Ureter (tissue), 1 donor: ENCODE measurements at places on chromosomes 4 and X.

DNA sequence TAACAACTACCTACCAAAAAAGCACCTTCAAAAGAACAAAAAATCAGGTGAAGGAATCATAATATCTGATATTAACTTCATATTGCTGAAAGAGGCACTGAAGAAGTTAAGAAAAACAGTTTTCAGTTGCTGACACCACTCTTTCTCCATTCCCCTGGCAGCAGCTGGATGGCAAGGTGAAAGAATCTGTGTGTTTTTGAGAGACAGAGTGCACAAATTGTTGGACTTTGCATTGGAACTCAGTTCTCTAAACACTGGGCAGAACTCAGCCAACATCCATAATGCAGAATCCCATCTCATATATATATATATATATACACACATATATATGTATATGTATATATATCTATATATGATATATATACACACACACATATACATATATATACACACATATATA, 408.3 kb upstream of the MAGEC2 start:
- DNase-seq, result no peak

- DNase-seq, result no peak
These were observed 390.7 kb downstream of the MAPK10 start for GRCh38 chr4:85968945-85969819.

DNA sequence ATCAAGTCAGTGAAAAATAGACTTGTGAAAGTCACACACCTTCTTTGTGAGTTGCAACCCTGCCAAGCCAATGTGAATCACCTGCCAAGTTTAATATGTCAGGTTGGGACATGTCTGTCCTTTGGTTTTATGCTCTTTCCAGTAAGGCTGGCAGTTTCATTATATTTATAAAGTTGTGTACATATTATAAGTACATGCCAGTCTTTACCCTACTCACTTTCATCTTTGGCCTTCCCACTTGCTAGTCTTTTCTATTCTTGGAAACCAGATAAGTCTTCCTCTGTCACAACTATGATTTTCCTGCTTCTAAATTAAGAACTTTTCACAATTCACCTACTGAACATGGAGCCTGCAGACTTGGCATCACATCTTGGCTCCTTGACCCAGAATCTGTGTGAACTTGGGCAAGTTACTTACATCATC, 680.7 kb upstream of the BOD1L1 start:
- DNase-seq, result peak; percentile 48

- no peak for DNase-seq
These were observed 174.5 kb upstream of the MAOA start for GRCh38 chrX:43481576-43481975.

DNA sequence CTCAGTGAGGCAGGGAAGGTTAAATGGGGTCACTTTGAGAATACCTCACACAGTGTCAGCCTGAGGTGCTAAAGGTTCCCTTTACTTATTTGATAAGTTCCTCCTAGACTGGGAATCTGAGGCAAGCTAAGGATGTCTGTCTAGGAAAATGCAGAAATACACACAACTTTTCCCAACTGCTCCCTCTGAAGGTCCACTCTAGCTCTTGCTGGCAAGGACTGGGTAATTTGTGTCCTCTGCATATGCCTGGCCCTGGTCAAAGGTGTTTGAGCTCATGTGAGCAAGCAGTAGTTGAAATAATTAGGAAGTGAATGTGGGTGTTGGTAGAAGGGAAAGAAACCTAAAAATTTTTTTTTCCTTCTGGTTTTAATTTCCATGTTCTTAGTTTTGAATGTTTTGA, 21.3 kb downstream of the TXLNG start:
- no peak for DNase-seq

DNA sequence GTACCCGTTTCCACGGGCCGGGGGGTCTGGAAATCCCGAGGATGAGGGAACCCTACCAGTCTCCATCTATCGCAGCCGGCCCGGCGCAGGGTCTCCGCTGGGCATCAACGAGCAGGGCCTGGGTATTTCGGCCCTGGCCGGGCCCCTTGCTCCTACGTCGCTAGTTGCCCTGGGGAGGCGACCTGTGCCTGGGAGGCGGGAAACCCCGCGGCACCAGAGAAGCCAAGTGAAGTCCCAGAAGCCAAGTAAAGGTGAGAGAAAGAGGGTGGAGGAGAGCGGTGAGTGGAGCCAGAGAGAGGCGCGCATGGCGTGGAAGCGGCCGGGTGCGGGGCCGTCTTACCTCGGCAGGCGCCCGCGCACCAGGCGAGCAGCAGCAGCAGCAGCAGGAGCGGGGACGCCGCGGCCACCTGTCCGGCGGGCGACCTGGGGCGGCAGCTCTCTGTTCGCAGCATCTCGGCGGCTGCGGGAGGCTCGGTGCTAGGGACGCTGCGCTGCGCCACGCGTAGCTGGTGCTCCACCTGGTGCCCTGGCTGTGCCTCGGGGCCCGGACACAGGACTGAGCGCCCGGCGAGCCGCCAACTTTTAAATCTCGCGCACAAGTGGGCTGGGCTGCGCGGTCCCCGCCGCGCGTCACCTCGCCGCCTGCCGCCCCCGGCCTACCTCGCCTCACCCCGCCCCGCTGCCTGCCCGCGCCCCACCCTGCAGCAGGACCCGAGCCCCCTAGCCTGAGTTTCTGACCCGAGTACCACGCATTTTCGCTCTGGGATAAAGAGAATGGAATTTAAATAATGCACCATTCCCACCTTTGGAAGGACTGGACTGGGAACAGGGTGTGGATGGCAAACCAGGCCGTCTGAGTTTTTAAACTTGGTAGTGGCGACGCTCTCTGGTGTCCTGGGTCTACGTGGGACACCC, at the start of gene NMU:
NMU (minus strand) TSS at position 558 of the 915 bp plus-strand sequence; CDS start at position 452, 106 bp downstream.
- DNase-seq, result no peak

DNA sequence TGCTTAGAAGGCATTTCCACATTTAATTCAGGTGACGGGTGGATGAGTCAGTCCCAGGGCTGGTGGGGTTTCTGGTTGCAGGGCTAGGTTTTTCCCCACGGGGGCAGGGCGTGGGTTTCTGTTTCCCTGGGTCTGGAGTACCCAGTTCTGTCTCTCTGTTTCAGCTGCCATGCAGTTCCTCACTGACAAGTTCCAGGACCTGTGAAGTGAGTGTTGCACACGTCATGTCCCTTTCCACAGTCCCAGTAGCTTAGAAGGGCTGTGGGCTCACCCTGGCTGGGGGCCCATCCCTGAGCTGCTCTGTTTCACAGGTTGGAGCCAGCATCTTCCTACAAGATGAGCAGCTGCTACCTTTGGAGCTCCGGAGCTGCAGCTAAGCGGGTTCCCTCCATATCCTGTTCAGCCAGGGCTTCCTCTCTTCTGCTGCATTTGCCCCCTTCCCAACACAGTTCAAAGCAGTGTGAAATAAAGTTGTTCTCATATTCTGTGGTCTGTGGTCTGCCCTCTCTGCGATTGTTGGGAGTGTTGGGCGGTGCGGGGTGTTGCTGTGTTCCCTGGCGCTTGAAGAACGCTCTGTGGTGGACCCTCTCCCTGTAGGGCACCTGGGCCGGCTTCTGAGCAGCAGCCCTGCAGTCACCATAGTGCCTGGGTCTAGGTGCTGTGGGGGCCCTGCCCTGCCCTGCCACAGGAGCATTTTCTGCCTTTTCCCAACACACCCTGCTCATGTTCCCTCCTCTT, 3.9 kb downstream of the LOC101059915 start:
- no peak for DNase-seq

DNA sequence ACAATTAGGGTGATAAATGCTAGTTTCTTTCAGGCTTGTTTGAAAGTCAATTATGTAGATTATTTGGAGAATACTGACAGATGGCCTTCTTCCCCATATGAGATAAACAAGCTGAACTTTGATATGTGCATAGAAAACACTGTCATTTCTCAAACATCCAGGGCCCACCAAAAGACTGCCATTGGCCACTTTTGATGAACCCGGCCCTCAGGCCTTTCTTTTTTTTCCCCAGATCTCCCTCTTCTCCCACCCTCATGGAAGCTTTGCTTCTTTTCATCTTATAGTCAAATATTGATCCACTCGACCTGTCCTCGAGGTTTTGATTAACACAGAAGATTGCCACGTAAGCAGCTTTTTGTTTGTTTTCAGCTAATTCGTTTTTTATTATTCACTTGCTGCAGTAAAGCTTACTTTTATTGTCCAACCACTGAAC, 377.4 kb downstream of the SMARCA1 start:
- DNase-seq, result no peak

- no peak for DNase-seq
These were observed 434.6 kb downstream of the PCDH11X start for GRCh38 chrX:92213786-92214185.

- peak; percentile 45 for DNase-seq
These were observed 545 bp downstream of the ABCE1 start for GRCh38 chr4:145098675-145099037.

- DNase-seq, result no peak
These were observed 1.5 kb downstream of the CCNG2 start for GRCh38 chr4:77158487-77158861.

- DNase-seq, result no peak
These were observed 23.1 kb upstream of the PWWP3B start for GRCh38 chrX:106144755-106145639.

DNA sequence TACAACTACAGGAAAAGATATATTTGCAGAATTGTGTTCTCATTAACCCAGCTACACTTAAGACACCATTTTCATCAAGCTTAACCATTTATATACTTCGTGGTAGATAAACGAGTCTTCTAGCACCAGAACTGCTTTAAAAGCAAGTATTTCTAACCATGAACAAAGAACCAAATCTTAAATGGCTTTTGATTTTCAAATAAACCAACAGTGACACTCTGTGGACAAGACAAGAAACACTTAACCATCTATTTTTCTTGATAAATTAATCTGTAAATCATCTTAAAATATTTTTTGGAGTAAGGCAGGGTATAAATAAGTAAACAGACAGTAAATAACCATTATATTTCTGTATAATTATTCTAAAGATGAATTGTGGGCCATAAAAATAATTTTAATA, 10.2 kb downstream of the BEND2 start:
- DNase-seq, result no peak

DNA sequence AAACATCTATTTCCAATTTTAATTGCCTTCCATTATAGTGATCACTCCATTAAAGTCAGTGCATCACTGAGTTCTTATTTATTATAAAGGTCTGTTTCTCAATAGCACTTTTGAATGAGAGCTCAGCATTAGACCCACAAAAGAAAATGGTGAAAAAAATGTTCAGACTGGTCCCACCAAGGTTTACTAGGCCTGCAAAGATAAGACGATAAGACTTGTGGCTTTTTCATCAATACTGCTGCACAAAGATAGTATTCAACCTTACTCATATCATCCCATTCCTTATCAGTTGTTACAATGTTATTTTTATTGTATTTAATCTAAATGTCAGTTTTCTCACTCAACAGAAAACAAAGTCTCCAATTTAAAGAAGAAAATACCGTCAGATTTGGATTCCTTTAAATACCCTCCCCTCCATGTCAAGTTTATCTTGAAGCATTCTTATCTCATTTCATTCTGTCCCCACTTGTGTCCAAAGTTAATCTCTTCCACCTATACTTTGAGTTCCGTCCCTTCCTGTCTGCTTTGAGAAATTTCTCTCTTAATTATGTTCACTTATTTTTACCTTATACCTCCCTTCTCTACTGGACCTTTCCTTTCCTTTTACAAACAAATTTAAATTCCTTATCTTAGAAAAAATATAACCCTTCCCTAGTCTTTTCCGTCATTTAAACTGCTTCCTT, 140.0 kb downstream of the GASK1B start:
- no peak for DNase-seq

DNA sequence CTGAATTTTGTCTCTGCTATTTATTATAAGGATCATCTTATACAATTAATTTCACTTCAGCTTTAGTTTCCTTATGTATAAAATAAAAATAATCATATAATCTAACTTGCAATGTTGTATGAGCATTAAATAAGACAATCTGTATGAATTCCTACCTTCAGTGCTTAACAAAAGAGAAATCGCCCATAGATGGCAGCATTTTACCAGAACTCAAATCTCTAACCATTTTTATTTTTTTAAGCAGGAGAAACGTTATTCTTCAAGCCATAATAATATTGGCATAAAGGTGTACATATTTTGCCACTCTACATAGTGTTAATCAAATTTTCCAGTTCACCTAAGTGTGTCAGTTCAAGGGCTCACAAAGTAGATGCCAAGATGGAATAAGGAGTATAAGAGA, 78.8 kb downstream of the TMEM47 start:
- no peak for DNase-seq

- DNase-seq, result no peak
These were observed 455.4 kb downstream of the IL15 start for GRCh38 chr4:142091691-142092182.

DNA sequence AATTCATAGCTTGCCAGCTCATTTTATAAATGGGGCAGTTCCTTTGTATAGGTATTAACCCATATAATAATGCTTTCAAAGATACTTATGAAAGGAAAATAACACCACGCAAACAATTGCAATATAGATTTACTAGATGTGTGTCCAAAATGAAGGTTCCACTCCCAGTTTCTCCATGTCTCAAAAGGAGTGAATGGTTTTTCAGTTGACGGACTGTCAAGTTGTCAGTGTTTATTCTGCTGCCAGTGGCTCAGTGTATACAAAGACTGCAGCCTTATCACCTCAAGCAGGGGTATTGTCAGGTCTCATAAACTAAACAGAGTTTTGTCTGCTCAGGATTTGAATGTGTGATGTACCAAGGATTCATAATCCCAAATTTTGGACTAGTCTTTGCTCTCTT, 585.3 kb upstream of the ATOH1 start:
- DNase-seq, result no peak

DNA sequence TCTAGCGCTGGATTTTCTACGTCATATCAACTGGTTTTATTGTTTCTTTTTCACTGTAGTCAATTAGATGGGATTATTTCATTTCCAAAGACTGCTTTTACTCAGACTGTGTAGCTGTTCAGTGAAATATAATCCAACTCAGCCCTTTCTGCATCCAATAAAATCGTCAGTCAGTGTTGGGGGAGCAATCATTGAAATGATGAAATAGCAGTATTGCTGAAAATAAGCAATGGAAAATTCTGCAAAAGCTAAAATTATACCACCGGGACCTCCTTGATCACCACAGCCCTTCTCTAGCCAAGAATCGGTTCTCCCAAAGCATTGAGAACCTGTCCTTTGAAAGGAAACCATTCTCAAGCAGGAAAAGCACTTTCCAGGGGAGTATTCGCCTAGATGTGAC, 243.1 kb upstream of the TENM3 start:
- no peak for DNase-seq

GRCh38 chr4:187470061-187470460, 525.5 kb upstream of the ZFP42 start:
- no peak for DNase-seq

- DNase-seq, result no peak
These were observed 2761.5 kb downstream of the ARAP2 start for GRCh38 chr4:33482773-33483172.

GRCh38 chrX:28498658-28499057, 88.6 kb upstream of the IL1RAPL1 start:
- no peak for DNase-seq

DNA sequence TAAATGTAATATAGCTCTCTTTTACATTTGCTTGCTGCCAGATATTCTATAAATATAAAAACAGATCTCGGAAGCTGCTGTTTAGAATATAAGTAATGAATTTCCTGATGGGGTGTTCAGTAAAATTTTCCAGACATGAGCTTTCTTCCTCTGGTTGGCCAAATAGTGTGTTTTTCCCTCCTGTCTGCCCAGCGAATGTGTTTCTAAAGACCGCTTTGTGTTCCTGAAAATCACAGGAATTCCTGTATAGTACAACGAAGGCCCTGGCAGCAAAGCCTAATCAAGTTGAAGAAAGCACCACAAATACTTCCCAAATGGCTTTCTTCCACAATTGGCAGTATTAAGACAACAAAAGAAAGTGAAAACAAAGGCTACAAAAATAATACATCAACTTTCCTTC, 494.1 kb downstream of the INPP4B start:
- no peak for DNase-seq
